ENCODE measurements at places on chromosomes 7 and 10. TPM values are rescaled to one million over a fixed set of nuclear protein-coding genes. Genes with fewer than 3 reads are reported as not detected.

- DNase-seq = no peak
These were observed 577.1 kb downstream of the PARD3 start for GRCh38 chr10:34237898-34238455.

EGFR gene
- 10.9 TPM for total RNA-seq

DNA sequence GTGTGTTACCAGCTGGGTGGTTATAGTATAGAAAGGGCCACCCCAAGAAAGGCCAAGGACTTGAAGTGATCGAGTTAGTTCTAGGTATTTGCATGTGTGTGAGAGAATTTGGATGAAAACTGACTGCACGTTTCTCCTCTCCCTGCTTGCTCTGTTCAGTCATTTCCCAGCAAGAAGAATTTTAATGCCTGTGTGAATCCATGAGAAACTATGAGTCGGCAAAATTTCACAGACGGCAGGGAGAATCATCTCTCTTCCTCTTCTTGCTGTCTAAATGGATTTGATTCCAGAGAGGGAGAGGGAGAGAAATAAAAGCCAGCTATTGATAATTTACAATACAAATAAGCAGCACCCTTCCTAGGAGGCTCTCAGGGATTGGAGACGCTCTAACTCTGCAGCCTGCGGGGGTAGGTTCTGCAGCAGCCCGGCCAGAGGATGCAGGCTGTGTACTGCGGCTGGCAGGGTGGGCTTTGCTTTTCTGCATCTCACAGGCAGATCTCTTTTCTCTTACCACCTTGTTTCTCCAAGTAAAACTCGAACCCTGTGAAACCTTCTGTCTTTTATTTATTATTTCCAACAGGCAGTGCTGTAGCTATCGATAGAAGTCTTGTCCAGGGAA, 183.6 kb downstream of the TCF7L2 start:
- no peak for DNase-seq

ASZ1 gene
- not detected for total RNA-seq
